ENCODE measurements at places on chromosomes 4 and X. TPM values are rescaled to one million over a fixed set of nuclear protein-coding genes. Genes with fewer than 3 reads are reported as not detected.

GRCh38 chr4:3369781-3370674 is 71.7 kb upstream of the HGFAC start:
- H3K27me3 ChIP-seq, result no peaks in the 10 kb centered on the region
- no peaks in the 10 kb centered on the region for H3K36me3 ChIP-seq
- no peaks in the 10 kb centered on the region for H3K4me1 ChIP-seq
- no peak for DNase-seq
- no peak overlapping the region for H3K4me3 ChIP-seq
- peak overlapping the region; percentile 19 for H3K27ac ChIP-seq

- DNase-seq, result no peak
- H3K27ac ChIP-seq, result no peak overlapping the region
- no peak overlapping the region for H3K4me3 ChIP-seq
- H3K36me3 ChIP-seq, result no peaks in the 10 kb centered on the region
- no peaks in the 10 kb centered on the region for H3K27me3 ChIP-seq
These were observed 39.9 kb downstream of the TNIP2 start for GRCh38 chr4:2716236-2716635.

DNA sequence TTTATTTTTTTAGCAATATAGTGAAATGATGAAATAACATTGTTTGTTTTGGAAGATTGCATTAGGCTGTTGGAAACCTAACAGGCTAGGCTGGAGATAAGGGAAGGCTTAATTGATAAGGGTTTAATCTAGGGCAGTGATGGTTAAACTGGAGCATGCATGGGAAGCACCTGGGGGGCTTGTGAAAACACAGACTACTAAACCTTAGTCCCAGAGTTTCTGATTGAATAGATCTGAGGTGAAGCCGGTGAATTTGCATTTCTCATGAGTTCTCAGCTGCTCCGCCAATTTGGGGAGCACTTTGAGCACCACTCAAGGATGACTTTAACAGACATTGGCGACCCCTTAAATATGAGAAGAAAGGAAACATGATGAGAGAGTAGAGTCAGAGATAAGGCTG is 11.5 kb downstream of the STK26 start:
- H3K27me3 ChIP-seq, result no peaks in the 10 kb centered on the region
- H3K4me1 ChIP-seq, result no peaks in the 10 kb centered on the region
- no peaks in the 10 kb centered on the region for H3K36me3 ChIP-seq
- H3K4me3 ChIP-seq, result no peak overlapping the region
- DNase-seq, result no peak
- no peak overlapping the region for H3K27ac ChIP-seq

Gene DRP2
- not detected for total RNA-seq

GRCh38 chr4:182280436-182281111 is 37.4 kb downstream of the TENM3 start:
- H3K4me1 ChIP-seq, result no peaks in the 10 kb centered on the region
- no peak for DNase-seq
- H3K4me3 ChIP-seq, result no peak overlapping the region
- no peak overlapping the region for H3K27ac ChIP-seq
- H3K27me3 ChIP-seq, result no peaks in the 10 kb centered on the region
- no peaks in the 10 kb centered on the region for H3K36me3 ChIP-seq

DNA sequence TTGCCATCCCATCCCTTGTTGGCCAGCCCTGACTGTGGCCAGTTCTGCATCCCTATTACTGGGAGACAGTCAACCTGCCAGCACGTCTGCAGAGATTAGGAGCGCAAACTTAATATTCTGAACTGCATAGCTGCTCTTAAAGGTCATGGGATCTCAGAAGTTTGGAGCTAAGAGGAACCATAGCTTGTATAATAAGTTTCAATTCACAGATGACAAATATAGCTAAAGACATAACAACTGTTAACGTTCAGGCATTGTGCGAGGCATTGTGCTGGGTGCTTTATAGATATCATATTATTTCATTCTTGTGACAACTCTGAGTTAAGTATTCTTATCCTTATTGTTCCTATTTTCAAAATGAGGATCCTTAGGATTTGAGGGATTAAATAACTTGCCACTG is 3.7 kb downstream of the SCARB2 start:
- H3K4me3 ChIP-seq, result no peak overlapping the region
- no peak for DNase-seq
- peak overlapping the region; percentile 97 for H3K27ac ChIP-seq
- H3K27me3 ChIP-seq, result no peaks in the 10 kb centered on the region

DNA sequence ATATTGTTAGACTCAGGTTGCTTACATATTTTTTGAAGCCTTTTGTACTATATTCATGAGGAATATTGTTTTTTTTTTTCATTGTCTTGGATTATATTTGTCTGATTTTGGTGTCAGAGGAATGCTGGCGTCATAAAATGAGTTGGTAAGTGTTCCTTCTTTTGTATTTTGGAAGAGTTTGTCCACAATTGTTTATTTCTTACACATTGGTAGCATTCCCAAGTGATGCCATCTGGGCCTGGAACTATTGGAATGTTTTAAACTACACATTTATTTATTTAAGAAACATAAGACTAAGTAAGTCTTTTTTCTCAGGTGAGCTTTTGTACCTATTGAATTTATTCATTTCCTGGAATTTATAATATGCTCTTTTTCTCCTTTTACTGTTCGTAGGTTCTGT is 107.6 kb downstream of the LARP1B start:
- H3K4me1 ChIP-seq, result no peaks in the 10 kb centered on the region
- no peaks in the 10 kb centered on the region for H3K27me3 ChIP-seq
- H3K27ac ChIP-seq, result no peak overlapping the region
- no peaks in the 10 kb centered on the region for H3K36me3 ChIP-seq
- H3K4me3 ChIP-seq, result no peak overlapping the region

GRCh38 chr4:74598611-74599325 is 153.8 kb downstream of the AREG start:
- no peaks in the 10 kb centered on the region for H3K36me3 ChIP-seq
- no peaks in the 10 kb centered on the region for H3K27me3 ChIP-seq
- no peak for DNase-seq

GRCh38 chr4:159413306-159413943 is 310.5 kb downstream of the RAPGEF2 start:
- no peaks in the 10 kb centered on the region for H3K36me3 ChIP-seq
- H3K27me3 ChIP-seq, result no peaks in the 10 kb centered on the region
- no peak overlapping the region for H3K27ac ChIP-seq
- H3K4me1 ChIP-seq, result no peaks in the 10 kb centered on the region

- peaks cover 6% of the 10 kb centered on the region for H3K4me1 ChIP-seq
- no peaks in the 10 kb centered on the region for H3K36me3 ChIP-seq
- H3K27me3 ChIP-seq, result no peaks in the 10 kb centered on the region
- no peak for DNase-seq
- peak overlapping the region; percentile 82 for H3K27ac ChIP-seq
These were observed 677 bp downstream of the PTPN13 start for GRCh38 chr4:86594559-86595425.

- H3K27me3 ChIP-seq, result no peaks in the 10 kb centered on the region
- H3K36me3 ChIP-seq, result no peaks in the 10 kb centered on the region
- no peak overlapping the region for H3K27ac ChIP-seq
- H3K4me1 ChIP-seq, result no peaks in the 10 kb centered on the region
- no peak overlapping the region for H3K4me3 ChIP-seq
- no peak for DNase-seq
These were observed 19.9 kb downstream of the DGAT2L6 start for GRCh38 chrX:70196961-70197720.

DNA sequence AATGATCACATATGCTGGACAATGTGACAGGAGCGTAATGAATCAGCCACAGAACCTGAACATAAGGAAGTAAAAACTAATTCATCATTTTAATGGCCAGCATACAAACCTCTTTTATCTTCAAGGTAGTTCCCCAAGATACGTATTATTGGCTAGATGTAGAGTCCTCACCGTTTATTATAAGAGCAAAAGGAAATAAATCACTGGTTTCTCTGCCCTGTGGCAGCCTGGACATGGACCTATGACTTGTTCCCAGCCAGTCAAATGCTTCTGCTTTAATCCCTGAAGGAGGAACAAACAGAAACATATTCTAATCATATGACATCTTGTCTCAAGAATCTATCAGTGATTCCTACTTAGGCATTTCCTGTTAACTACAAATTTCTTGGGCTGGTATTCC is 86.8 kb upstream of the FAM241A start:
- no peak overlapping the region for H3K27ac ChIP-seq
- no peaks in the 10 kb centered on the region for H3K36me3 ChIP-seq
- H3K4me3 ChIP-seq, result no peak overlapping the region
- DNase-seq, result no peak
- no peaks in the 10 kb centered on the region for H3K4me1 ChIP-seq

GRCh38 chr4:39181520-39181904 is 817 bp upstream of the WDR19 start:
- no peaks in the 10 kb centered on the region for H3K36me3 ChIP-seq

DNA sequence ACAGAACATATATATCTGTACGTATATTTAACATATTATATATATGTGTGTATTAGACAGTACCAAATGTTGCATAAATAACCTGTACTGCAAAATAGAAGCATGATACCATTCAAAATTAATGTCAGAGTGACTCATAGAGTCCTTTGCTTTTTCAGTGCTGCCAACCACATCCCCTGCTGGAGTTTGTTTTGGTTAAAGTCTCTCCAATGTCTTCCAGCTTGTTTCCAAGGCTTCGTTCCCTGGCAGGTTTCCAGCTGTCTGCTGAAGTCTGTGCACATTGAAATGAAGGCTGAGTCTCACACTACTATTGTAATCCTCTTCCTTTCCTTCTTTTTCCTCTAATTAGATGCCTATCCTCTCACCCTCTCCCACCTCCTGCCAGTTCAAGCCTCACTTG is 14.9 kb downstream of the NRK start:
- no peak overlapping the region for H3K4me3 ChIP-seq
- H3K4me1 ChIP-seq, result no peaks in the 10 kb centered on the region
- no peak overlapping the region for H3K27ac ChIP-seq

DNA sequence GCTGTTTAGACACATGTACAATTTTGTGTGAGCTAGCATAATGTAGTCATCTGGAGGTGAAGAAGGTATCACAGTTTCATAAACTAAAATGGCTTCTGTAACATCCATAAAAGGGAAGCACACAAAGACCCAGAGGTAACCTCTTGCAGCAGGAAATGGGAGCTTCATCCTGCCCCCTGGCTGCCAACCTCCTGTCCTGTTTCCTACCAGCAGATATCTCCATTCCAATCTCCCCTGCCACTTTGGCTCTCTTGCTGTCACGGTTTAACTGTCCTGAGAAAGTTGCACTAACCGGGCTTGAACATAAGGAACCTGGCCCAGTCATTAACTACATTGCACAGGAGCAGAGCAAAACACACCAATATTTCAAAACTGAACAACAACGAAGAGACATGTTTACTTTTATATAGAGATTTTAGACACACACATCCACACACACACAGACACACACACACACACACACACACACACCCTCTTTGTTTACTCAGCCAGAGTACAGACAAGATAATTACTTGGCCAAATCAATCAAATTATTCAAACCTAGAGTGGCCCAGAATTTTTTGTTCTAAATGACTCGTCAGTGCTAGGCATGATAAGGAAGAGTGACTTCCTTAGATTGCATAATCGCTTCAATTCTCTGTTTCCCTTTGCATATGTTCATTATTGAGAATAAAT is 24.2 kb downstream of the MID2 start:
- H3K4me3 ChIP-seq, result no peak overlapping the region
- no peaks in the 10 kb centered on the region for H3K27me3 ChIP-seq
- no peaks in the 10 kb centered on the region for H3K4me1 ChIP-seq

Gene SYP
- total RNA-seq, result 2.0 TPM

GRCh38 chrX:72641611-72642010 is 69.0 kb upstream of the HDAC8 start:
- H3K27me3 ChIP-seq, result no peaks in the 10 kb centered on the region
- no peak overlapping the region for H3K4me3 ChIP-seq
- no peak for DNase-seq
- H3K36me3 ChIP-seq, result no peaks in the 10 kb centered on the region

GRCh38 chr4:107592519-107592918 is 127.5 kb downstream of the PAPSS1 start:
- no peak overlapping the region for H3K4me3 ChIP-seq
- H3K27me3 ChIP-seq, result no peaks in the 10 kb centered on the region
- H3K36me3 ChIP-seq, result no peaks in the 10 kb centered on the region
- H3K27ac ChIP-seq, result no peak overlapping the region

DNA sequence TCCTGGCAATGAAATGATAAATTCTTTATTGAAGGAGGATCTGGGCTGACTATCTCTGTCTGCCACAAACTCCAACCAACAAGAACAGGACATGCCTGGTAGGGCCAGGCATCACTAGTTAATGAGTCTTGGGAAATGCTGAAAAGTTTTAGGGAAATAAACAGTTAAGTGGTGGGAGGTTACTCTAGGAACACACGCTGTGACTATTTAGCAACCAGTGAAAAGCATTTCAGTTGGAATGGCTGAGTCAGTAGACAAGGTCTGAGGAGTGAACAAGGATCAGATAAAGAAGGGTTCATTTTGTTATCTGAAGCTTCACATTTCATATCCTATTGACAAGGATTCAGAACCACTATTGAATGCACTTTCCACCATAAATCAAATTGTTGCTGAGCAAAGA is 394.9 kb upstream of the BOD1L1 start:
- H3K27me3 ChIP-seq, result no peaks in the 10 kb centered on the region
- H3K4me3 ChIP-seq, result no peak overlapping the region
- no peak for DNase-seq
- H3K4me1 ChIP-seq, result no peaks in the 10 kb centered on the region
- H3K36me3 ChIP-seq, result no peaks in the 10 kb centered on the region

DNA sequence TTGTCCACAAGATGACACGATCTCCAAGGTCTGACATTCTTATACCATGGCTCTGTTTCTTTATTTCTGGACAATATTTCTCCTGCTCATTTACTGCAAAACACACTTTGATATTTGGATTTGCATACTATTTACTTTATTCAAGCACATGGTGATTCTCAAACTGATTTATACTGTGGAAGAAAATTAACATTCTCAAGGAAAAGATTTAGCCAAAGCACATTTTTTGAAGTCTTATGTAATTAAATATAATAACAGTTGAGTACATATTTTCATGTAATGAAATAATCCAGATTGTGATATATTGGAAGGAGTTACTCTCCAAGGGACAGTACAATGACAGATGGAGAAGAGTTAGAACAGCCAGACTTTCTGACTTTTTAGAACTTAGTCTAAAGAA is 155.8 kb upstream of the CT83 start:
- no peaks in the 10 kb centered on the region for H3K27me3 ChIP-seq
- no peak overlapping the region for H3K27ac ChIP-seq
- H3K4me3 ChIP-seq, result no peak overlapping the region
- H3K36me3 ChIP-seq, result no peaks in the 10 kb centered on the region
- no peaks in the 10 kb centered on the region for H3K4me1 ChIP-seq

Gene GLOD5
- 0.72 TPM for total RNA-seq

GRCh38 chr4:163243297-163243981 is 76.7 kb upstream of the NAF1 start:
- H3K36me3 ChIP-seq, result no peaks in the 10 kb centered on the region
- H3K4me1 ChIP-seq, result no peaks in the 10 kb centered on the region
- no peaks in the 10 kb centered on the region for H3K27me3 ChIP-seq
- H3K4me3 ChIP-seq, result no peak overlapping the region
- DNase-seq, result no peak
- H3K27ac ChIP-seq, result no peak overlapping the region

DNA sequence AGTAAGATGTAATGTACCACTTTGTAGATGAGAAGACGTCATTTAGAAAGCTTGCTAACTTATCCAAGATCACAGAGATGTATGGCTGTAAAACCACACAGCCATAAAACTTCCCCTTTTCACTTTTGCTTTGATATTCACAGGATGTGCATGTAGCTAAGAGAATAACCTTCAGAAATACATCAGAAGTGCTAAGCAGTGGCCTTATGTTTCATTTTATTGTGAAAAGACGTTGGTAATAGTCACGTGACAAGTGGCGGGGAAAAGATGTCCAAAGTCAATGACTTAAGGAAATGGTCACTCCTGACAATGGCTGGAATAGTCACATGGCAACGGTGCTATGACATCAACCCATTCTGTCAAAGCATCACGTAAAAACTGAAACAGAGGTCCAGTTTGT is 12.9 kb upstream of the WDR17 start:
- H3K36me3 ChIP-seq, result no peaks in the 10 kb centered on the region
- no peak overlapping the region for H3K4me3 ChIP-seq
- H3K27me3 ChIP-seq, result no peaks in the 10 kb centered on the region
- H3K27ac ChIP-seq, result no peak overlapping the region
- DNase-seq, result no peak

Measured in pancreas (tissue), 10 donors.